Effector CD4-positive, alpha-beta T cell (primary cell): ENCODE measurements at places on chromosomes 7 and 10.

GRCh38 chr7:90966346-90966745 lies 297.9 kb upstream of the FZD1 start:
- DNase-seq = no peak

- no peak for DNase-seq
These were observed 14.6 kb upstream of the FZD1 start for GRCh38 chr7:91249506-91250233.

GRCh38 chr7:81234896-81235295 lies 316.0 kb upstream of the SEMA3C start:
- DNase-seq = no peak

DNA sequence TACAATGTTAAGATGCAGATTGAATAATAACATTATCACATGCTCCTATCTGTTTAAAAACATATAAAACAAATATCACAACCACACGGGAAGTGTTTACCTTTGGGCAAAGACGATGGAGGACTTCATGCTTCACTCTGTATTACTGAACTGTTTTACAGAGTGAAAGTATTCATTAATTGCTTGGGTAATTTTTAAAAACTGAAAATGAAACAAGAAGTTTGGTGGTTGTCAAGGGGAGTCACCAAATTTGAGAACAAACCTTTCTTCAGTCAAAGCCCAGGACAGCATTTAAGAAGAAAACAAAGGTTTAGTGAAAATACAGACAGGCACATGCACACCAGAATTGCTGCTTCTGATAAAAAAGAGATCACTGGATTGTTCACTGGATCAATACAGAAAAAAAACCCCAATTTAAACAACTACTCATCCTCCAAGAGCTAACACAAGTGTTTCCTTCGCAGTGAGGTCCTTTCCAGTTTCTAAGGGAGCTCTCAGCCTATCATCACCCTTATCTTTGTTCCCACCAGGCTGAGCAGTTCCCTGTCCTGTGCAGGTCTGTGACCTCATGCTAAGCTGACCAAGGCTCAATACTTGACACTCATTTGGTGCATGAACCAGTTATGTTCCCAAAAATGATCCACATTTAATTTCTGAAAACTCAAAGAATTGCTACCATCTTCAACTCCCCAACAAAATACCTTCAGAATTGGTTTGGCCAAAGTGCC lies 8.8 kb downstream of the PARP12 start:
- DNase-seq = no peak

GRCh38 chr7:147584771-147585193 lies 1005.8 kb upstream of the C7orf33 start:
- DNase-seq = no peak

DNA sequence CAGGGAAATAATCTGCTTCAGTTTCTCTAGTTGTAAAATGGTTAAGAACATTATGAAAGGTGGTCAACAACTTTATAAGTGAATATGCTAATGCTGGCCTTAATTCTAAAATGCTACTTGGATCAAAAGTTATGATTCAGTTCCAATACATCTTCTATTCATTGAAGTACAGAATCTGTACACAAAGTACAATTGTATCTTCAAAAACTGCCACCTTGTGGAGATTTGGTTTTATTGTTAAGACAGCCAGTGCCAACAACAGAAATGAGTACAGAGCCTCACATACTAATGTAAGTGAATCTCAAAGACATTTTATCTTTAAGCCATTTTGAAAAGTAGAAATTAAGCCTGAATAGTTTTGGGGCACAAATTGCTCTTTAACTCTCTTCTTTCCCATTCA lies 194.0 kb downstream of the CFTR start:
- no peak for DNase-seq

DNA sequence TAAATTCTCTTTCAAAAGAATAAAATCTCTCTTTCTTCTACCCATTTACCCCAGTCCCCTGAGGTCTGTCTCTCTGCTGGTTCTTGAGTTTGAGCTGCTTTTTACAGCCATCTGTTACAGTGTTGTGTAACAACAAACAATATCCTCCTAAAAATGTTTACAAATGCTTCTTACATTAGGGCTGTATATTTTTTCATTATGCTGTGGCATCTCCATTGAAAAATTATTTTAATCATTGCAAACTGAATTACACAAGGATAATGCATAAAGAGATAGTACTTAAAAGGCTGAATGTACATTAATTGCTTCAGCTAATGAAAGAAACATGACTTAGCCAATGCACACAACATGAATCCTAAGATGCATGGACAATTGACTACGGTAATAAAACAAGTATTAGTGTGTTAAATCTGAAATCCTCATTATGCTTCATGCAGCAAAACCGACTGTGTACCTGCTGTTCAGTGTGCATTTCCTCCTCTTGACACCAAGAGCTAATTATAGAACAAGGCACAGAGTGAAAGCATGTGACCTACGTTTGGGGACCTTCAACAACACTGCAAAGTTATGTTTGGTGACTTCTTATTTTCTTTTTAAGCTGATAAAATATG lies 181.7 kb upstream of the RHOBTB1 start:
- no peak for DNase-seq

DNA sequence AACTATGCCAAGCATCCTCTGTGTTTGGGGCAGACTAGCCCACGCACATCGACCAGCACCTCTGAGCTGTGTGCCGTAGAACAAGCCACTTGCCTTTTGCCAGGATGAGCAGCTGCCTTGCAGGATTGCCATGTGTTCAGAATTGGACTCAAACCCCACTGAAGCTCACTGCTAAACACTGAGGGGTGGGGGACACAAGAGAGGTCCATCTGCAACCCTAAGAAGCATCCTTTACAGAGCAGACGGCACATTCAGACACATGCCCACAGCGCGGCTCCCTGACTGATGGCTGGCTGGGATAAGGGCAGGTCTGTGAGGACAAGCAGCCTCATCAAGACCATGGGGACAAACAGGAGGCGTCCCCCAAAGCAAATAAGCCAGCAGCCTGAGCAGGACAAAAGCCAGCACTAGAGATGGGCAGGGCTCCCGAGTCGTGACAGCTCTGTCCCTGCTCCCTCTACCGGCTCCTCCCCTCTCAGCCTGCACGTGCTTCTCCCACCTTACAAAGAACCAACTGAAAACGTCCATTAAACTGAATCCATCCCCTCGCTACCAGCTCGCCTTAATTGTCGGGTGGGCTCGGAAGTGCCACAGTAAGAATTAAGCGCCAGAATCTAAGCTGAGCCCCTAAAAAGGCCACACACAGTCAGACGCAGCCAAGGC lies 114.2 kb downstream of the PRKAG2 start:
- DNase-seq = no peak

- DNase-seq = no peak
These were observed 21.6 kb downstream of the C1GALT1 start for GRCh38 chr7:7203813-7204575.

DNA sequence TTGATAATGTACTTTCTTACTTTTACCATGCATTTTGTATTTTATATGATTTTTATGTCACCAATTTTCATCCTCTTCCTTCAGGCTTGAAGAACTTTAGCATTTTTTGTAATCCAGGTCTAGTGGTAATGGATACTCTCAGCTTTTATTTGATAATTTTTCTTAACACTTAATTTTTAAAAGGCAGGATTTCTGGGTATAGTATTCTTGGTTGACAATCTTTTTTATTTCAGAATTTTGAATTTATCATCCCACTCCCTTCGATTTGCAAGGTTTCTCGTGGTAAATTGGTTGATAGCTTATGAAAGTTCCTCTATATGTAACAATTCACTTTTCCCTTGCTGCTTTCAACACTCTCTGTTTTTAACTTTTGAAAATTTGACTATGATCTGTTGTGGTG lies 363.7 kb downstream of the HTR7 start:
- DNase-seq = no peak

DNA sequence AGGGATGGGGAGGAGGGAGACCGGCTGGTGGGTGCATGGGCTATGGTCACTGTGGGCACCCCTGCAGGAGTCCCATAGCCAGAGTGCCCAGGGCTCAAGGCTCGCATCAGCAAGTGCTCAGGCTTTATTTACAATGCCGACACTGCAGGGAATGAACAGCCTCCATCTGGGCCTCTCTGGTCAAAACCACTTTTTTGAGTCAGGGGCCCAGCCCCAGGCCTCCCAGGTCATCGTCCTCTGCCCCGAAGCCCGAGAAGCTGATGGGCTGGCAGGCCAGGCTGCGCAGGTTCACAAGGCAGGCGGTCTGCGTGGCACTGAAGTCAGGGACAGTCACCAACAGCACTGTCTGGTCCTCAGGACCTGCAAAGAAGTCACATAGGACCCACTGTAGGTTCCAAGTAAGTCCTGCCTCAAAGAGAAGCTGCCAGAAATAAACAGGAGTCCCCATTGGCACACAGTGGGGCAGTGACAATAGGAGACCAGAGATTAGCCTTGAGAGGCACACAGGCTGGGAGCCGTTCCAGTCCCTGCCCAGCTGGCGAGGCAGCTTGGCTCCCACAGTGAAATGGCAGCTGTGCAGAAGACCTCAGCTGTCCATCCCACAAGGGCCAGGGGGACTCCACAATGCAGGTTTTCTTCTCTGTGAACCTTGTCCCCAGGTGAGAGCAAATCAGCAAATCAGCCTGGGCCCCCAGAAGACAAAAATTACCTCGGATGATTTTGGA lies 8.6 kb downstream of the POLD2 start:
- no peak for DNase-seq

- no peak for DNase-seq
These were observed 23.1 kb downstream of the NRBF2 start for GRCh38 chr10:63156236-63156635.

DNA sequence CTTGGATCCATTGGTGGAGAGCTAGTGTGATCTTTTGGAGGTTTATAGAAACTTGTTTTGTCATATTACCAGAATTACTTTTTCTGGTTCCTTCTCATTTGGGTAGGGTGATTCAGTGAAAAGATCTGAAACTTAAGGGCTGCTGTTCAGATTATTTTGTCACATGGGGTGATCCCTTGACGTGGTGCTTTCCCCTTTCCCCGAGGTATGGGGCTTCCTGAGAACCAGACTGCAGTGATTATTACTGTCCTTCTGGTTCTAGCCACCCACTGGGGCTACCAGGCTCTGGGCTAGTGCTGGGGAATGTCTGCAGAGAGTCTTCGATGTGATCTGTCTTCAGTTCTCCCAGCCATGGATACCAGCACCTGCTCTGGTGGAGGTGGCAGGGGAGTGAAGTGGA lies 1030.0 kb downstream of the GRM8 start:
- no peak for DNase-seq

- DNase-seq = no peak
These were observed 379.7 kb upstream of the FOXK1 start for GRCh38 chr7:4302203-4302905.

GRCh38 chr7:12993025-12993424 lies 305.6 kb downstream of the ARL4A start:
- DNase-seq = no peak

GRCh38 chr10:68574051-68574450 lies 13.9 kb downstream of the TET1 start:
- no peak for DNase-seq

- DNase-seq = no peak
These were observed 10.6 kb upstream of the PLEKHA1 start for GRCh38 chr10:122363722-122364463.

GRCh38 chr10:88361494-88361893 lies 221.6 kb downstream of the RNLS start:
- no peak for DNase-seq

- DNase-seq = no peak
These were observed 48.9 kb downstream of the PUS7 start for GRCh38 chr7:105473163-105473562.

- no peak for DNase-seq
These were observed 29.1 kb downstream of the MCU start for GRCh38 chr10:72720814-72721660.
